ENCODE measurements at places on chromosomes 2 and 18.

DNA sequence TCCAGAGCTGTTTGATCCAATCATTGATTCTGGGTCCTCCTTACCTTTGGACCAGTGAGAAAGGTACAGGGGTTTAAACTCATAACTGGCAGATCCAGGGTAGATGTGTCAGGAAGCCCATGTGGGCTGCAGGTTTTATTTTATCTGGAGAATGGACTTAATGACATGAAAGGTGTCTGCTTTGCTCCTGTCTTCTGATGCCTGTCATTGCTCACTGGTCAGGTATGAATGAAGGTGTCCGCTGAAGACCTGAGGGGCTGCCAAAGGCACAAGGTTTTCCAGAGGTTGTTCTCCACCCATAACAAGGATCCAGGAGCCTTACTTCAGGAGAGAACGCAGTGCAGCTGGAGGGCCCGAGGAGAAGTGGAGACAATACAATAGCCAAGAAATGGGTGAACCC, 74.2 kb downstream of the CHRNA1 start:
- DNase-seq, result no peak

- DNase-seq, result no peak
Measured at GRCh38 chr2:30332791-30333453, 101.6 kb downstream of the LBH start.

- no peak for DNase-seq
Measured at GRCh38 chr2:134790487-134790886, 47.9 kb upstream of the ACMSD start.

- no peak for DNase-seq
Measured at GRCh38 chr2:20456636-20457426, 10.0 kb downstream of the RHOB start.

GRCh38 chr2:196230061-196230854, 58.9 kb upstream of the STK17B start:
- no peak for DNase-seq

DNA sequence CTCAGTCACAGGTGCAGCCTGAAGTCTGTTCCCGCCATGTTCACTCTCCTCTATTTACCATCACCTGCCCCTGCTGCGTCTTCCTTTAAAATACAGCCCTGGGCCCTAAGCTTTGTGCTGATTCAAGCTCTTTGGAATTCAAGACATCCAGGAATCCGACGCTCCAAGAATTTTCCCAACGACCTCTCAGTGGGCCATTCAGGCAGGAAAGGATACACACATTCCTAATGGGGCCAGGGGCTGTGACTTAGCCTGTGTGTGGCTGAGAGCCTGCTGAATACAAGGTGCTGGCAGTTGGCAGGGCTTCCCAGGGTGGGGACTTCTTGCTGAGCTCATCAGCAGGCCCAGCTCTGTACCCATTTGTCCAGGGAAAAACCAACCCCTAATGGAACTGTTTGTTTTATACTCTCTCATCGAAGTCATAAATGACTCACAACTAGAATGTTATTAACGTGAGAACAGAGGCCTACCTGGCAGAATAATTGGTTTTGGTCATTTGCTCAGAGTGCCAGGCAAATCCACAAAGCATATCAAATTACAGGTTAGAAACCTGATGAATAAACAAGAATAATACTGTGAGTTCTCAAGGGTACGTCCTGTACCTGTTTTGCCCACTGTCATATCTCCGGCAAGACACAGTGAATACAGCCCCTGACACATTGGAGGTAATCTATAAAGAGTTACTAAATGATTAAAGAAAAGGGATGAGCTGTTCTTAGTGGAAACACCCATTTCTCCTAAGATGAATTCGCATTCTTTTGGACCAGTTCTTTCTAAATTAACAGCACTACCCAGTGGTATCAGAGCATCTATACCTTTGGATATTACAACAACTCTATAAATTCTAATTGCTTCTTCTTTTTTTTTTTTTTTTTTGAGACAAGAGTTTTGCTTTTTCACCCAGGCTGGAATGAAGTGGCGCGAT, 12.6 kb upstream of the KCMF1 start:
- no peak for DNase-seq

DNA sequence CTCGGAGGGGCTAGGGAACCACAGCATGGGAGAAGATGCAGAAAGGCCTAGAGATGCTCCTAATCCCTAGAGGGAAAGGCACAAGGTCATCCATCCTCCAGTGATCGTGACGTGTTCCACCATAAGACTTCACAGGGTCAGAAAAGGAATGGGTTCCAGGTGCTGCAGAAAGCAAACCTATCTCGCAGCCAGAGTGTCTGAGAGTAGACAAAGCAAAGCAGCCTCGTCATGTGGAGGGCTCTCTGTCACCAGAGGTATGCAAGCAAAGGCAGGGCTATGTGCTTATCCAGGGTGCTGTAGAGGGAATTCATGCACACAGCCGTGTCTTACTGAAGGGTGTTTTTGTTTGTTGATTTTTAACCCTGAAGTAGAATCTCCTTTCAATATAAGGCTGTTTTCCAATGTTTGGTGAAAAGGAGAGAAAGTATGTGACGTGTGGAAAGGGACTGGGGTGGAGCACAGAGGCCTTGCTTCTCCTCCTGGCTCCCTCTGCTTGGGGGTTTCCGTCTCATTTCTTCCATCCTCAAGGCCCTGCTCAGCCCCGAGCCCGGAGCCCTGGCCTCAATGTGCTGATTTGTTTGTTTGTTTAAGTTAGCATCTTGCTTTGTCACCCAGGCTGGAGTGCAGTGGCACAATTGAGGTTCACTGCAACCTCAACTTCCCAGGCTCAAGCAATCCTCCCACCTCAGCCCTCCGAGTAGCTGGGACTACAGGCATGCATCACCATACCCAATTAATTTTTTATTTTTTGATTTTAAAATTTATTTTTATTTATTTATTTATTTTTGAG, 3.0 kb downstream of the GPR55 start:
- no peak for DNase-seq

- no peak for DNase-seq
Measured at GRCh38 chr2:204183608-204184007, 247.0 kb downstream of the ICOS start.

DNA sequence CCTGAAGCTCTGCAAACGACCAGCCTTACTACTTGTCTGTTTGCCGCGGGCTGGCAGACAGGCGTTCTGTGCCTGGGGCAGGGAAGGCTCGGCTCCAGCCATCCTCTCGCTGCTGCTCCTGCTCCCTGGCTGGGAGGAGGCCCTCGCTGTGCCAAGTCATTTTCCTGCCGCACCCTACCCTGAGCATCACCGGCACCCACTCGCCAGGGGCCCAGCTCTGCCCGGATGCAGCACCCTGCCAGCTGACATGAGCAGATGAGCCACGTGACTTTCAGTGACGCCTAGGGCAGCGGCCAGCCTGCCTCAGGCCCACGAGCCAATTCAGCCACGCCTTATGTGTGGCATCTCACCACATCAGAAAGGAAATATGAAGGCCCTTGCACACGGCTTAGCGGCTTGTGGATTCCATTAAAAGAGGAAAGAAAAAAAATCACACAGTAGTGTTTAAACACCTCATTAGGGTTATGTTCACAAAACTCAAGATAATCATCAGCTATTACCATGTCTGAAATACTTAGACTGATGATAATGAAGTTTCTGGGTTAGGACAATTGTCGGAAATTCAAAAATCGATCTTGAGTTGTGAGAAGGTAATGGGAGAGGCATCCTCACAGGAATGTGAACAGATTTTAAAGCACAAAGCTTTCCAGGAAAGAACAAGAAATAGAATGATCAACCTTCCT, 250.5 kb downstream of the TWIST2 start:
- DNase-seq, result no peak

- peak; percentile 15 for DNase-seq
Measured at GRCh38 chr18:68714366-68714711, 569 bp downstream of the TMX3 start.

DNA sequence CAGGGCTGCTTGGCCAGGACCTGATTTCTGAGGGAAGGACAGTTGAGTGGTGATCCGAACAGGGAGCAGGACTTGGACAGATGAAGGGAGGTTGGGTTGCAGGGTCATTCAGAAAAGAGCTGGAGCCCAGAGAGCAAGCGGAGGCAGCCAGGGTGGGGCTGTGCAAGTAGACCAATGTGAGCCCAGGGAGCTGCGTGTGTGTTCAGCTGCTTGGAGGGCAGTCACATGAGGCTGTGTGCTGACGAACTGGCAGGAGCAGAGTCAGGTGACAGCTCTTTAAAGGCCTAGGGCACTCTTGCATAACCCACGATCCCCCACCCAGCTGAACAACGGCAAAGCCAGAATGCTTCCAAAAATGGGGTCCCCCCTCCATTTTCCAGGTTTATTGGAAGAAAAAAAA, 4.6 kb upstream of the MLPH start:
- peak; percentile 5 for DNase-seq

- no peak for DNase-seq
Measured at GRCh38 chr2:86174445-86174844, 20.8 kb downstream of the IMMT start.

DNA sequence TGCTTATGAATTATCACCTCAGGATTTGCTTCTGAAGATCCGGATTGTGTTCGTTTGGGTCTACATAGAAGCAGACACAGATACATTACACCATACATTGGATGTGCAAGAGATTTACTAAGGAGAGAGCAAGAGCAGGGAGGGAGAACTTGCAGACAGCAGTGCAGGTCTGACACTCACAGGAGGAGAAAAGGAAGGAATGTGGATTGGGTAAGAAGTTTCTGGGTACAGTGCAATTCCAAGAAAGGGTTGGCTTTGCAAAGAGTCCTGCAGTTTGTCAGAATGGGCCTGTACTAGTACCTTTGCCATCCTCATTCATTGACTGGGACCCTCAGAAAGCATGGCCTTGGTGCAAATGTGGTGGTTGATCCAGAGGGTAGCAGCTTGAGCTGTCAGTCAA, 4.8 kb upstream of the THOC1 start:
- no peak for DNase-seq

- DNase-seq, result no peak
Measured at GRCh38 chr2:85112906-85113625, 20.1 kb upstream of the TCF7L1 start.

DNA sequence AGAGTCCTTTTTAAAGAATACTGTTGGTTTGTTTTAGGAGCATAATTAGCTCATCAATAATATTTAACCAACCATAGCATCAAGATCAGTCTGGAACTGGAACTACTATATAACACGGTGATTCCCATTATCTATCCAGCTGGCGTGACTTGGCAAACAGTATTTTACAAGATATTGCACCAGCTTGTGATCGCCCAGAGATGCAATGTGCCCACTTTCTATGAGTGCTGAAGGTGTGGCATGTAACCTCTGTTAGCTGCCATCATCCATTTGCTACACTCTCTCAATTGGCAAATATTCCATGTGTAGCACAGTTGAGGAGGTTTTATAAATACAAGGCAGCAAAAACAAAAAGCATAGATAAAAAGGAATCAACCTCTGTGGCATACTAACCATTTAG, 64.9 kb downstream of the FIGN start:
- no peak for DNase-seq

DNA sequence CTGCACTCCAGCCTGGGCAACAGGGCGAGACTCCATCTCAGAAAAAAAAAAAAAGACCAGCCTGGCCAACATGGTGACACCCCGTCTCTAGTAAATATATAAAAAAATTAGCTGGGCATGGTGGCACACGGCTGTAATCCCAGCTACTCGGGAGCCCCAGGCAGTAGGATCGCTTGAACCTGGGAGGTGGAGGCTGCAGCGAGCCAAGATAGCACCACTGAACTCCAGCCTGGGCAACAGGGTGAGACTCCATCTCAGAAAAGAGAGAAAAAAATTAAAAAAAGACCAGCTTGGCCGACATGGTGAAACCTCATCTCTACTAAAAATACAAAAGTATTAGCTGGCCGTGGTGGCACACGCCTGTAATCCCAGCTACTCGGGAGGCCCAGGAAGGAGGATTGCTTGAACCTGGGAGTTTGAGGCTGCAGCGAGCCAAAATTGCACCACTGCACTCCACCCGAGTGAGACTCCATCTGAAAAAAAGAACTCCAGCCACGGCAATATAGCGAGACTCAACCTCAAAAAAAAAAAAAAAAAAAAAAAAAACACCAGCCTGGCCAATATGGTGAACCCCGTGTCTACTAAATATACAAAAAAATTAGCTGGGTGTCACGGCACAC, 346.1 kb upstream of the PLGLB2 start:
- no peak for DNase-seq

- DNase-seq, result no peak
Measured at GRCh38 chr2:127590386-127591190, 55.1 kb downstream of the MYO7B start.

GRCh38 chr2:150471813-150472510, 15.5 kb downstream of the RND3 start:
- DNase-seq, result no peak

GRCh38 chr2:60596411-60596810, 43.0 kb upstream of the BCL11A start:
- DNase-seq, result no peak

- DNase-seq, result no peak
Measured at GRCh38 chr18:39380186-39380725, 1814.7 kb upstream of the CELF4 start.

DNA sequence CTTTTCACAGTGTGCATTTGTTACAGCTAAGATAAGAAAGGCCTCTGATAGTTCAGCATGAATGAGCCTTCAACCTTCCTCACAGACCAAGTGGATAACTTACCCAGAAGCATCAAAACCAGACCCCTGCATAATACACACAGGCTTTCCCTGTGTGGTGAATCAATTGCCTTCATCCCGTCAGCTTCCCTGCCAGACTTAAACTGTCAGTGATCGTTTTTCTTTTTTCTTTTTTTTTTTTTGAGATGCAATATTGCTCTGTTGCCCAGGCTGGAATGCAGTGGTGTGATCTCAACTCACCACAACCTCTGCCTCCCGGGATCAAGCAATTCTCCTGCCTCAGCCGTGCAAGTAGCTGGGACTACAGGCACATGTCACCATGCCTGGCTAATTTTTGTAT, 20.5 kb upstream of the SLC35F5 start:
- DNase-seq, result no peak

GRCh38 chr18:70693246-70693645, 404.4 kb downstream of the SOCS6 start:
- no peak for DNase-seq

DNA sequence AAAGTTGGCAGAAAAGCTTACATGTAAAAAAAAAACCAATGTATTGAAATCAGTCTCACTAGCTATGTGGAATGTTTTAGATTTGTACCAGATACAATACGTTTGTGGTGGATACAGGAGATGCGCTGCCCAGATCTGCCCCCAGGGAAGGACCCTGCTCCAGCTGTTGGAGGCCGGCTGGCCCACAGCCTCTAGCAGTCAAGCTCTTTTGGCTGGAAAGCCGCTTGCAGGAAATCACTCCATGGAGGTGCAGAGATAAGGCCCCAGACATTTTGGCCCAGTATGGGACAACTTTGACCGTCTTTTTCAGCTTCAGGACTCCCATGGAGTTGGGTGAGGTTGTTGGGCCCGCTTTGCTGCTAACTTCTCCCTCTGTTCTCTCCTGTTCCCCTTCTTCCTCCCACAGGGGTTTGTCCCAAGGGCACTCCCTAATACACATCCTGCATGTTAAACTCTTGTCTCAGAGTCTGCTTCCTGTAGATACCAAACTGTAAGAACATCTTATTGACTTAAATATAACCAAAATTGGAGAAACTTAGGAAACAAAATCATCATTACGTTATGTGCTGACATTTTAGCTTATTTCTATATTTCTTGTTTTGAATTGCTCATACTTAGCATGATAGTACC, 1.7 kb upstream of the QPCT start:
- no peak for DNase-seq

- no peak for DNase-seq
Measured at GRCh38 chr18:28193177-28193778, 16.3 kb upstream of the CDH2 start.
